ENCODE measurements at places on chromosomes 11 and 22.

- DNase-seq: no peak
These were observed 51.5 kb downstream of the FAM181B start for GRCh38 chr11:82682003-82682751.

DNA sequence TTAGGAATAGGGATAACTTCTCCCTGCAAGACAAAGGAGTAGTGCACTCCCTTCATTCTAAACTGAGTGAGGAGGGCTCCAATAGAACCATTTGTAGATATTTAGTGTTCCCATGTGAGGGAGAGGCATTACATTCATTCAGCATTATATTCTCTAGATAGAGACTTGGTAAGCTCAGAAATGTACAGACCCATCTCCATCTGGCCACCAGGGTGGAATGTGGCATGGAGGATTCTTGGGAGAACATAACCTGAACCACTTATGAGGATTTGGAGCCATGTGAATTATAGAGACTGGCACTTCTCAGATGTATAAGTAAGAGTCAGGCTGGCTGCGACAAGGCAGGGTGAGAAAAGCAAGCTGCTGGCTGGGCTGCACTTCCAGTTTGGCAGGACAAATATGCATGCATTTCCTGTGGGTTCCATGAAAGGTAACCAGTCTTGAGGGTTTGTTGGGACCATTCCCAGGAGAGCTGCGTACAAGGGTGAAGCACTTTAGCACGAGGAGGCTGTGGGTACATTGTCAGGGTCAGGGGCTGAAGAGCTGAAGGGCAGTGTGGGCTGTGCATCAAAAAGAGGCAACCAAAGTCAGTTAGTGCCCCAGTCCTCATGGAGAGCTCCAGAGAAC lies 9.2 kb downstream of the RRP8 start:
- no peak for DNase-seq

- no peak for DNase-seq
These were observed 3.7 kb upstream of the RELT start for GRCh38 chr11:73372375-73372993.

- DNase-seq: no peak
These were observed 41.6 kb downstream of the PRCP start for GRCh38 chr11:82858556-82859091.

GRCh38 chr11:78798663-78799062 lies 224.0 kb upstream of the NARS2 start:
- DNase-seq: no peak

DNA sequence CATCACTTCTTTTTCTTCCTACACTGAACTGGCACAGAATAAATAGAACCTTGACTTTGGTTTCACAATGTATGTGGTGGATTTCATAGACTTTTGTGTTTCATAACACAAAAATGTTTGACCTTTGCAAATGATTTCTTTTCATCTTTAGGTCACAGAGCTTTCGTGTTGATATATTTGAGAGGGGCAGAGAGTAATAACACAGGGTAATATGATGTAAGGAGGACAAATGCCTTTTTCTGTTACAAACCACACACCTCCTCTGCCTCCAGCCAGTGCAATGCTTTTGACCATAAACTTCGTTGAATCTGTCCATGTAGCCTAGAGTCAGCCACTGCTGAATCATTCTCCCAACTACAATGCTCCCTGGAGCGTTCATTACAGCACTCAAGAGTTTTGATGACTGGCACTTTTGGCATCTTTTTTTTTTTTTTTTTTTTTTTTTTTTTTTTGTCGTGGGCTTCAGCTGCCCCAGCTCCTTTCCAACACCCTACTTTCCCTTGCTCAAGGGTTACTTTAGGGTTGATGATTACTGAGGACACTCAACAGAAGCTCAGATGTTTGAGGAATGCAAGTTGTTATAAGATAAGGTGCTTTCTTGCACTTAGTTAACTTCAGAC lies 11.4 kb upstream of the CAT start:
- DNase-seq: no peak

DNA sequence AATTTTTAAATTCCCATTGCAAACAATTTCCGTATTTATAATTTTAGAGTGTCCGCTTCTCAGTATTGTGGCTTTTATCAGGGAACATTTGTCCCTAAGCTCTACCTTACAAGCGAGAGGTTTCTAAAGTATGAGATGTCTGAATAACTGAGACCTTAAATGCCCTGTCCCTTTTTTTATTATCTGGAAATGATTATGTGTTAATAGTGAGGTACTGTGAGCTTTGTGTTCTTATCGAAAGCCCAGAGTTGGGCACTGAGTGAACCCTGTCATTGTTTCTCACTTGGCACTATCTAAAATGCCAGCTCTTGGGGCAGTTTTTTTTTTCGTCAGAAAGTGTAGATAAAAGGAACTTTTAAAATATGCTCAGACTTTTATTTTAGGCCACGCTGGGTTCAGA lies 9.5 kb downstream of the CTTN start:
- DNase-seq: no peak

DNA sequence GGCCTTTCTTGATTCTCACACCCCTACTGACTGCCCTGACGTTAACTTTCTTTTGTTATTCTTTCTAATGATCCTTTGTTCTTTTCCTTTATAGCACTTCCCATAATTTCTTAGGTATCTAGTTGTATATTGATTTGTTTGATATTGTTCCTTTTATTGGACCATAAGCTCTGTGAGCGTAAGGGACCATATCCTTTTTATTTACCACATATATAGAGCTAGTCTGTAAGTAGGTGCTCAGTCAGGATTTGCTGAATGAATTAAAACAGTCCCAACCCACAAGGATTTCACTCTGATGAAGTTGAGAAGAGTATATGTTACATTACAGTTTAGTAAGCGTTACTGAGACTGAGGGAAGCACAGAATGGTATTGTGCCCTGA lies 68.8 kb downstream of the EMSY start:
- DNase-seq: no peak

- no peak for DNase-seq
These were observed 33.3 kb upstream of the CCDC81 start for GRCh38 chr11:86341382-86341781.

GRCh38 chr11:10628508-10629236 lies 60.2 kb upstream of the LYVE1 start:
- no peak for DNase-seq

- no peak for DNase-seq
These were observed 1179.0 kb downstream of the LRRC4C start for GRCh38 chr11:40280159-40281051.

- DNase-seq: no peak
These were observed 37.6 kb downstream of the ZNRF3 start for GRCh38 chr22:28920757-28921584.

DNA sequence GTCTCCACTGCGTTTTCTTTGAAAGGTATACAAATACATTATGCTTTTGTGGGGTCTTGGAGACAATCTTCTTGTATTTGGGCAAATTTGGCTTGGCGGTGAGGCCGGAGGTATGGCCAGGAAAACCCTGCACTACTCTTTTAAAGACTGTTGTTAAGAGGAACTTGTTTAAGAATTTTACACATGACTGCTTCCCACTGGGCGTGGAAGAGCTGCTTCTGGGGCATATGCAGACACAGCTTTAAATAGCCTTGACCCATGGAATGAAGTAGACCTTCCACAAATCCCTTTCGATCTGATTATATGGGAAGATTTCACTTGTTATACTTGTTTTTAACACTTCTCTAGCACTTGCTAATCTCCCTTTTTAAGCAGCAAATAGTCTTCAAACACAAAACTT lies 453.6 kb downstream of the MN1 start:
- no peak for DNase-seq

DNA sequence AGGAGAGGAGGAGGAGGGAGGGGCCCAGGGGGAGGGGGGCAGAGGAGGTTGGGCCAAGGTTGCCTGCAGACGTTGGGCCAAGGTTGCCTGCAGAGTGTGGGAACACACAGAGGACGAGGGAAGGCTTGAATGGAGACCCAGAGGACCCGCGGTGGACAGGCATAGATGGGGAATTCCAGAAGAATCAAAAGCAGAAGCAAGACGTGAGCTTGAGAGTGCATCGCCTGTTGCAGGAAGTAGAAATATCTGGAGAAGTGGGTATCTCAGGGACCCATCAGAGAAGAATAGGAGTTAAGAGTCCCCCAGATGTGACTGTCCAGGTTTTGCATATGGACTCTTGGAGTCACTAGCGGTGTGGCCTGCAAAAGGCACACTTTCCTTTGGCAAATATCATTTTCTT lies 670.2 kb downstream of the TBC1D22A start:
- no peak for DNase-seq

DNA sequence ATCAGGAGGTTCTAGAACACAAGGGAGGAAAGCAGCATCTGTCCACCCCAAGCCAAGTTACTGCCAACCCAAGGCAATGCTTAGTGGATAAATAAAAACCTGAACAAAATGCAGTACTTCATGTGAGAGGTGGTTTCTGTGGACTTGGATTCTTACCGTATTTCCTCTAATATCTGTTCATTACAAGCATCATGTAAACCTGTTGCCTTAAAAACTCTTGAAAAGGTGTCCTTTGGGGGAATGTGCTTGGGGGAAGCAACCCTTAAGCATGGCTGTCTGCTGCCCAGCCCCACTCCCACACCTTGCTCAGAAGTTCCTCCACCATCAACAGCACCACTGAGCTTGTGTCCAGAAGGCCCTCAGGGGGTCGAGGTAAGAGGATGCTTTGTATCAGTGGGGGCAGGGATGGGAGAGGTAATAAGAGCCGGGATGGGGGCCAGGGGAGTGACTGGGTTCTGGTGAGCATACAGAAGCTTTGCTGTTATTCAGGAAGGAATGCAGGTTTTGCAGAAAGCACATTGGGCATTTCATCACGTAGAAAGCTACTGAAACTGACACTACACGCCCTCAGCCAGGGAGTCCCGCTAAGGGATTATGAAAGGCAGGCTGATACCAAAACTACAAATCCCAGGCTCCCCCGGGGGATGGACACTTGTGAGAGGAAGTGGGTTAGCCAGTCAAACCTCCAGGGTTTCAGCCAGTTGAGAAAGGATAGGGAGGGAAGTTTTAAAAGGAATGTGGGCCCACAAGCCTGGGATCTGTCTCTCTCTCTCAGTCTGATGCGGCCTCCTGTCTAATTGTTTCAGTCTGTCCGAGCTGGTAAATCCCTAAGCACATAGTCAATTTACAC lies 52.0 kb downstream of the KCNJ1 start:
- DNase-seq: no peak

DNA sequence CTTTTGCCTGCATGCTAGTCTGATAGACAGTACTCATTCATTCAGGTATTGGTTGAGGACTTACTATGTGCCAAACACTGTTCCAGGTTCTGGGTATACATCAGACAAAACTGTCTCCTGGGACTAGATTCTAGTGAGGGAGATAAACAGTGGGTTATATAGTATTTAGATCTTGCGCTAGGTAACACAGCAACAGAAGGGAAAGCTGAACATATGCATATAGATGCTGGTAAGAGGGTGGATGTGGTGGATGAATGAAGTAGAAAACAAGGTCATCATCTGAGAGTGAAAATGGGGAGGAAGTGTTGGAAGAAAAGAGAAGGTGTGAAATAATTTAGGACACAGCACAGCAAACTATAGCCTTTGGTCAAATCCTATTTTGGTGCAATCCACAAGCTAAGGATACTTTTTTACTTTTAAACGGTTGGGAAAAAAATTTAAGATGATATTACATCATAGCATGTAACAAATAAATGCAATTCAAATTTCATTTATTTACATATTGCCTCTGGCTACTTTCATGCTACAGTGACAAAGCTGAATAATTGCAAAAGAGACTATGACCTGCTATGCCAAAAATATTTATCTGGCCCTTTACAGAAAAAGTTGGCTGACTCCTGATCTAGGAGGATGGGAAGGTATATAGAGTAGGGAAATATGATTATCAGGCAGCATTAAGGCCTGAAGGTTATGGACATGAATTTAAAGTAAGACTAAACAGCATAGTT lies 7.1 kb upstream of the TMEM9B start:
- DNase-seq: no peak

GRCh38 chr22:39898997-39899396 lies 1.9 kb upstream of the GRAP2 start:
- no peak for DNase-seq

- DNase-seq: no peak
These were observed 26.5 kb downstream of the SGSM3 start for GRCh38 chr22:40396882-40397281.

DNA sequence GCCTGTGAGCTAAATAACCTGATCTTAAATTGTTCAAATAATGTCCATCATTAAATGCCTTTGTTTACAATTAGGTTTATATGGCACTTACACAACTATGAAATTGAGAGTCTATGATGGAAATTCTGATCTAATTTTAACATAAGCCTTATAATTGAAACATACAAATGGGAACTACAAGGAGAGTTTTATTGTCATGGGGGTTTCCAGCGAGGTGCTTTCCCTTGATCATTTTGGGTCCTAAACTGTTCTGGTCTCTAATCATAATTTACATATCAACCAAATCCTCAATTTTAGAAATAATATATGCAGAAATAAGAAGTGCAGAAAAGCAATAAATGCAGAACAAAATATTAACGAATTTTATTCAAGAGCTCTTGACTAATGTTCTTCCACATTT lies 44.9 kb downstream of the RRAS2 start:
- DNase-seq: no peak

GRCh38 chr11:129864811-129865210 lies 30.6 kb downstream of the NFRKB start:
- no peak for DNase-seq

DNA sequence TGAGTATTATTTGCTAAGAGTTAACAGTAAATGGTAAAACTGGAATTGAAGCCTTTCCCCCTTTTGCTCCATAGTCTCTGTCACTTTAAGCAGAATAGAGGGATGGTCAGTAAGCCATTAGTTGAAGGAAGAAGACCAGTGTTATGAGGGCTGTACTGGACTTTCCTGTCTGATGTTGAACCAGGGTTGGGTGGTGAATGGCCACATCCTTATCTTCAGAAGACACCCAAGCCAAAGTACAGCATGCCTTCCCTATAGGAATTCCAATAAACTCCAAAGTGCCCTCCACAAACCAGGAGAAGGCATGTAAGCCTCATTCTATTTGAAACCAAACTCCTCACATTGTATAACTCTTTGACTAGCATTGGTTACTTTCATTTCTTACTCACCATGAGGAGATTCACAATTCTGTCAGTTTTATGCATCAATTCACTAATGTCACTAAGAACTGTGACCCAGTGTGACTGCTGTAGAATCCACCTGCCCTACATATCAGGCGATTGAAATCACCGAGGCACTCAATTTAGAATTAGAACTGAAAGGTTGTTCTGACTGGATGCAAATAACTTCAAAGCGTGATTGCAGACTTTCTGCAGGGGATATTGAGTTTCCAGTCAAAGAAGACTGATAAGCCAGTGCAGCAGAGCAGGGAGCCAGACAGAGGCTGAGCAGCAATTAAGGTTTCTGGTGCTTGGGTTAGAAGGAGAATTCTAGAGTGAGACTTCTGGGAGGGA lies 107.1 kb upstream of the DDI1 start:
- DNase-seq: no peak

- DNase-seq: no peak
These were observed 5.4 kb downstream of the MYO18B start for GRCh38 chr22:25747245-25747944.

- DNase-seq: no peak
These were observed 39.6 kb downstream of the ARRB1 start for GRCh38 chr11:75311858-75312288.

Measured in stimulated activated CD4-positive, alpha-beta T cell treated with anti-CD3 and anti-CD28 coated beads, TNF-alpha, amount 100 ng/mL, for 24 hours (primary cell).